CD4-positive, alpha-beta T cell treated with Interleukin-10 for 1 hour (primary cell): ENCODE measurements at places on chromosomes 11 and 22.
A peak's percentile ranks its signal among the peaks of the same experiment; 100 is the strongest.

GRCh38 chr11:123020968-123021367, 39.3 kb upstream of the BSX start:
- peak; percentile 46 for DNase-seq

- DNase-seq: no peak
Measured at GRCh38 chr22:39214006-39214382, 30.8 kb downstream of the PDGFB start.

DNA sequence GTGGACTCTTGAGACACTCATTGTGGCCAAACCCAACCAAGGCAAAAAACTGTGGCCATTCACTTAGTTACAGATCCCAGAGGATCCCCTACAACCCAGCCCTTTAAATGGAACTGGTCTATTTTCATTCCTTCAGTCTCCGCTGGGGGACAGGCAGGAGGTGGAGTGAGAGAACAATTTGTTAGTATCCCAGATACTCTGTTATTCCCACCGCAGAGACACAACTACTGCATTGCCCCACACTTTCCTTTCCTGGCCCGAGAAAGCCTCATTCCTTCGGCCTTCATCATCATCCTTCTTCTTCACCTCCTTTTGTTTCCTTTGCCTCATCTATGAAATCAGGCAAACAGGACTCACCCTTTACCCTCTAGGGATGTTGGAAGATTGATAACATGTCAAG, 191.1 kb downstream of the NTM start:
- no peak for DNase-seq

GRCh38 chr22:49955581-49956417, 4.8 kb upstream of the PIM3 start:
- no peak for DNase-seq

- peak; percentile 54 for DNase-seq
Measured at GRCh38 chr11:125141686-125142535, 22.6 kb upstream of the PKNOX2 start.

GRCh38 chr11:85628771-85629341, 463 bp downstream of the TMEM126B start:
- DNase-seq: no peak

DNA sequence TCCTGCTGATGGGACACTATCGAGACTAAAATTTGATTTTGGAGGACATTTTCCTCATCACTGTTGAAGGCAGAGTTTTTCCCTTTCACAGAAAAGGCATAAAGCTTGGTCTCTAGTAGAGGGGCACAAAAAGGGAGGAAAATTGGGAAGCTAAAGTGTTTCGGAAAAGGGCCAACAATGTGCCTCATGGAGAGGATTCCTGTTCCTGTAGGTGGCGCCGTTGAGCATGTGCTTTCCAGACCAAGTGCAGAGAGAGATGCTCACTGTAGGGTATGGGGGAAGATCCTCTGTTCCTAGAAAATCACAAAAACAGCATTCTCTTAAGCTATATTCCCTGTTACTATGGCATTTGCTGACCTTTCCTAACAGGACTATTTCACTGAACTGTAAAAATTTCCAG, 18.4 kb upstream of the OR4C5 start:
- no peak for DNase-seq

- peak; percentile 44 for DNase-seq
Measured at GRCh38 chr22:17639247-17639741, 737 bp downstream of the BCL2L13 start.

GRCh38 chr11:71326328-71326940, 74.1 kb upstream of the SHANK2 start:
- no peak for DNase-seq

GRCh38 chr11:33774736-33775466, 581 bp upstream of the FBXO3 start:
- no peak for DNase-seq

DNA sequence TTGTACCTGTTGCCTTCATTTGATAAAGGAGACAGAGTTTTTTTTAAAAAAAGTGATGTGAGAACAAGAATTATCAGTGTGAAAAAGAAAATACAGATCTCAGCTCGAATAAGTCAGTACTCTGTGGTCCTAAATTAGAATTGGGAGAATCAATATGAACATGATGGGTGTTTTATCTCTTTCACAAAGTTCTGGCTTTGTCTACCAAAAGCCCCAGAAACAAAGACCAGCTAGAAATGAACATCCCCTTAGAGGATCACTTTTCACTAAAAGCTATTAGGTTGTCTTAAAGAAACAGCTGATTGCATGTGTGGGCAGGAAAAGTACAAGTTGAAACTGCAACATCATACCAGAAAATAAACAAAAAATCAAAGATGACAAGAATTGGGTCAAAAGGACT, 8.4 kb upstream of the ST14 start:
- no peak for DNase-seq

DNA sequence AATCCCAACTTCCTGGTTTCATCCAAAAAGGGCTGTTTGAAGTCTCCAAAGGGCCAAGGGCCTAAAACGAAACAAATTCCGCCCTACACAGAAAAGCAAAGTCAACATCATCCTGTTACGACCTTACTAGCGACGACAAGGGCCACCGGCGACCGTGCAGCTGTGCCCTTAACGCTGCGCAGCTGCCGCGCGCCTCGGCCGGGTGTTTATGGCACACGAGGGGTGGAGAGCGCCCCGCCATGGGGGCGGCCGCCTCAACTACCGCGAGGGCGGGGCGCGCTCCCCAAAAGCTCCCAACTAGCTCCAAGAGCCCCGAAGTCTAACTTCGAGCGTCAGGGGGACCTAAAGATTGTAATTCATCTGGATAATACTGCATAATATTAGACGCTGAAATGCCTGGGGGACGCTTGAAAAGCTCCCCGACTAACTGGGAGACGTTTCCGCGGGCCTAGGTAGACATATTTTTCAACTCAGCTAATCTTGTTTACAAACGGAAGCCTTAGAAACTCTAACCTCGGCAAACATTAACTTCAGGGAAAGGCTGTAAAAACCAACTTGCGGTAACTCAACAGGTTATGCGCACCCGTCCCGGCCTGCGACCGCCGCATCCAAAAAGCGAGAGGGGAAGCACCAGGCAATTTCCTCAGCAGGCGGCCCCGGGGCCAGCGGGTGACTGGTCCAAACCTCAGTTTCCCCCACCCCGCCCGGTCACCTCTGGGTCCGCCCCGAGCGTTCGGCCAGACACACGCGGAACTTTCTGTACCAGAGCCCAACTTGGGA, 694 bp downstream of the TMEM123 start:
- DNase-seq: peak; percentile 79

- no peak for DNase-seq
Measured at GRCh38 chr22:19696504-19697276, 17.6 kb upstream of the SEPTIN5 start.

DNA sequence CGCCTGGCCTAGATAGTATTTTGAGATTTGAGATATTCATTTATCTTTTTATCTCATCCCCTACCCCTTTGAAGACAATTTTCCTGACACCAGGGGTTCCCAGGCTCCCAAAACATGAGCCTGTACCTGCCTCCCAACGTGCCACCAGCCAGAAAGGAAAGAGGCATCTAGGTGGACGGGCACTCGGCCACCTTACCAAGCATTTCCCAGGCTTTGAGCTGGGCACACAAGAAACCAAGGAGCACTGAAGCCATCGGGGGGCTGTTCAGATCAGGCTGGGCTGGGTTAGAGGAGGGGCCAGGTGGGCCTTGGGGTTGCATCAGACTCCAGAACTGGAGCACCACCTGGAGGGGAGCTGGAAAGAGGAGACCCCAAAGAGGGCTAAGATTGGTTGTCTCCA, 28.5 kb upstream of the BAIAP2L2 start:
- no peak for DNase-seq

DNA sequence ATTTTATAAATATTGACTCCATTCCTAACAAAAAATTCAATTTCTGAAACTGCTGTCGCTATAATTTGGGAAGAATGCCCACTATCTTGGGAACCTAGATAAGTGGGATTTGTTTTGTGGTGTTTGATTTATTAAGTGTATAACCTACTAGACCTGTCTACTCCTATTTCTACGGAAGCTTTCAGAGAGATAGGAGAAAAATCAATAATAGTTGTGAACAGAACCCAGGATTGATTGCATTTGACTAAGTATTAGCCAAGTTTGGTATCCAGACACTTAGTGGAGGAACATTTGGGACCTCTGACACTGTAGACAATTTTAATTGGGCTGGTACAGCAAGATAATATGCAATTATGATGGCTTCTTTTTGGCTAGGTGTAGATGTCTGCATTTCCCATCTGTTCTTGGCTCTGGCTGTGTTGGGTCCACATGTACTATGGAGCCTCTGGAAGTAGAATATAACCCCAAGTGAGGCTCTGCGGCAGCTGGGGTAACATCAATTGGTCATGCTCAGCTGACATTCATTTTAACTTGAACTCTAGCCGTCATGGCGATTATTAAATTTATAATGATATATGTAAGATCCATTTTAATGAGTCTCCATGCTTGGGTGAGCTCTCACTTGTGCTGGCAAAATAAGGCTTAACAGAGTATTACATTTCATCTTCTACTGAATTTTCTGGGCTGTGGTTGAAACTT, 111.5 kb upstream of the E2F8 start:
- no peak for DNase-seq

GRCh38 chr11:2074266-2074825, 64.8 kb downstream of the IGF2 start:
- DNase-seq: no peak
